ENCODE measurements at places on chromosomes 1 and 21.

GRCh38 chr1:59688976-59689375, 125.8 kb upstream of the HOOK1 start:
- no peak for DNase-seq

DNA sequence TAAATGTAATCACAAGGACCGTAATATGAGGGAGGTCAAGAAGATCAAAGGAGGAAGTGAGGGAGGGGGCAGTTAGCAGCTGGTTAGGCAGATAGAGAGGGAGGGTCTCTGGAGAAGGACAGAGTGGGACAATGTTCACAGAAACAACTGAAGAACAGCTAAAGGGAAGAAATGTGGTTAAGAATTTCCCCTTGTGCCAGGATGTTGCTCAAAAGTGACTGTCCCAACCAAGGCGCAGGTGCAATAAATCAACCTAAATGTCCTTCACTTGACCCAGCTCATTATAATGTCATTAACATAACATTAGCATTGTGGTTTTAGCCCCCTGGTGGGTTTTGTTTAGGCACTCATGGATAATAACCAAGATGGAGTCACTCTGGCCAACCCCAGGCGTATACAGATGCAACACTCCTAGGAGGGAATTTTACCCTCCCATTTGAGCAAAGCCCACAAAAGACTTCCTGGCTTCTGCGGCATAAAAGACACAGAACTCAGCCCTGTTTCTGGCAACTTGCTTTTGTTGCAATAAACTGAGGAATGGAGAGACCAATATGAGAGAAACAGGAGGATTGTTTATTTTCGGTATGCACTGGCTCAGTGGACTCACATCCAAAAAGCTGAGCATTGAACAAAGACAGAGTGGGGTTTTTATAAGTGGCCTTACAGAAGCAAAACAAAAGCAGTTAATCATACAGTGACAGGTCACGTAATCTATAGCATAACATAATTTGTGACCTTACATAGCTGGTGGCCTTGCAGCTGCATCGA, 7.3 kb upstream of the CA6 start:
- no peak for DNase-seq

DNA sequence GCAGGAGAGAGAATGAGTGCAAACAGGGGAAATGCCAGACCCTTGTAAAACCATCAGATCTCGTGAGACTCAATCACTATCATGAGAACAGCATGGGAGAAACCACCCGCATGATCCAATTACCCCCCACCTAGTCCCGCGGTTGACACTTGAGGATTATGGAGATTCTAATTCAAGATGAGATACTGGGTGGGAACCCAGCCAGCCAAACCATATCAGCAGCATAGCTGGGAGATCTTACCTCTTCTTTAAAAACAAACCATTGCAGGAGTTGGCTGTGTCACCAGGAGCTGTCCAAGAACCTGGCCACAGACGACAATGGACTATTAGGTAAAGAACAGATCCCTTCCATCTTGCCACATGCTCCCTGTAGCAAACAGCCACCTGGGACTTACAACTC, 422.7 kb downstream of the MATN1 start:
- DNase-seq = no peak

DNA sequence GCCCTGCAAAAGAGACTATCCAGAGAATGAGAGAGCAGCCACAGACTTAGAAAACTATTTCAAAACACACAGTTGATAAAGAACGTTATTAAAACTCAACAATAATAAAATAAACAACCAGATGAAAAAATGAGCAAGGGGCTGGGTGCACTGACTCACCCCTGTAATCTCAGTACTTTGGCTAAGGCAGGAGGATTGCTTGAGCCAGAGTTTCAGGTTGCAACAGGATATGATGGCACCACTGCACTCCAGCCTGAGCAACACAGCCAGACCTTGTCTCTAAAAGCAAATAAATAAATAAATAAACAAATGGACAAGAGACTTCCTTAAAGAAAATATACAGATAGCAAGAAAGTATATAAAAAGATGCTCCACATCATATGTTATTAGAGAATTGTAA, 144.6 kb downstream of the LRRIQ3 start:
- no peak for DNase-seq

- no peak for DNase-seq
Observed at GRCh38 chr21:38323721-38324531, 67.1 kb downstream of the KCNJ15 start.

- DNase-seq = no peak
Observed at GRCh38 chr1:88983791-88984559, 8.5 kb downstream of the KYAT3 start.

GRCh38 chr1:202286622-202287097, 55.1 kb downstream of the UBE2T start:
- no peak for DNase-seq

DNA sequence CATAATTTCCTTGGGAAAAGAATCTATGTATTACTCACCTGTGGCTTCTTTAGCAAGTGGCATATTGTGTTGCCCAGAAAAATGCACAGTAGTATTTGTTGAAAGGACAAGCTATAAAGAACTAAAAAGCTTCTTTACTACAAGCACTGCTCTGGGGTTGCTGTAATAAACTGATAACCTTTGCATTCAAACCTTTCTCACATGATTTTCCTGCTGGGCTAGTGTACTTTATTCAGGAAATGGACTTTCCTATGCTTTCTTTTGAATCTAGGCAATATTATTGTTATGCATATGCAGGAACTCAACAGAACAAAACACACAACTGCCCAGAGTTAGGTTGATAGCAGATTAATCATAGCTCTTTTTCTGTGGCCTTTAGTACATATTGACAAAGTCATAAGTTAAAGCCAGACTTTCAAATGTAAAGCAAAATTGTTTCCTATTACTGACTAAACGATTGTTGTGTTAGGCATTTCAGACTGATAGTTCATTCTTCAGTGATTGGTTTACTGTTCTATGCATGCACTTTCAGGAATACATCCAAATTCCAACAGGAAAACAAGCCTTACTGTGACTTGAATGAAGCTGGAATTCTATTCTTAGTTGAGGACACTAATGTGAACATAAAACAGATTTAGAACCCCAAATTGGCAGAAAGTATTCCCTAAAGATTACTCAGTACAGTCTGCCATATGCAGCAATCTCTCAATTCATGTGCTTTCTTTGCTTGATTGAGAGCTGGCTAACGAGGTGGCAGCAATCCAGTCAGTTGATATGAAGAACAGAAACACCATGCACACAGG, 564.3 kb upstream of the NEGR1 start:
- DNase-seq = no peak

GRCh38 chr1:214747050-214747635, 144.1 kb downstream of the CENPF start:
- DNase-seq = no peak

DNA sequence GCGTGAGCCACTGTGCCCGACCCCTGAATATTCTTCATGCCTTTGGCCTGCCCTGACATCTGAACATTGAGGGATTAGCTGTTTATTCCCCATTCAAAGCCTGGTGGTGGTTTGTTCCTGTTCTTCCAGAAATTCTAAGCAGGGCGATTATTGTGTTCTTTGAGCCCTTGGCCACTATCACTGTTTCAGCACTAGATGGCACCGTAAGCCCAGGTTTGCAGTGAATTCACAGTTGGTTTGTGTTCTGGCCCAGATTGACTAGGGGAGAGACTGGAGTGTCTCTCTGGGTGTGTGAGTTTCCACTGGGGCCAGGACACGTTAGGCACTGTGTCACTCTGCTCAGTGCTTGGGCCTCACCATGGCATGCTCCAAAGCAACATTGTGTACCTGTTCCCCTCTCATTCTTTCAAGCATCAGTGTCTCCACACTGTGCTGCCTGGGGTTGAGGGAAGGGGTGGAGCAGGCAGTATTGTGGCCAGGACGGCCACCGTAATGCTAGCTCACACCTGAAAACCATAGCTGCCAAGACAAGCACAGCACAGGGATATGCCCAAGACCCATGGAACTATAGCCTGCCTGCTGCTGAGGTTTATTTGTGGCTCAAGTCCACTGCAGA, 52.7 kb downstream of the PKN2 start:
- peak; percentile 2 for DNase-seq

DNA sequence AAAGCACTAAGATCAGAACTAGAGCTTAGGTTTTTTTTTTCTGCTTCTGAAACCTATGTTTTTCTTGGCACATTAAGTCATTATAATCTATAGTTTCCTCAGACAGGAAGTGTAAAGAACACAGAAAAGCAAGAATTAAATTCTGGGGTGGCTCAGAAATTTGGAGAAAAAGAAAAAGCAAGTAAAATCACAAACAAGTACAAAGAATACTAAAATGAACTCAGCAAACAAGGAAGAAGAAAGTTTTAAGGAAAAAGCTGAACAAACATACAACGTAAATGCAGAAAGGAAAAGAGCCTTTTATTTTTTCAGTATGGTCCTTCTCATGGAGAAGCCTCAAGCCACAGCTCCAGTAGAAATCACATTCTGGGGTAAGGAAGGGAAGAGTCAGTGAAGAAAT, 8.6 kb upstream of the CNN3 start:
- no peak for DNase-seq

- DNase-seq = no peak
Observed at GRCh38 chr1:189726806-189727205, 750.9 kb downstream of the BRINP3 start.

DNA sequence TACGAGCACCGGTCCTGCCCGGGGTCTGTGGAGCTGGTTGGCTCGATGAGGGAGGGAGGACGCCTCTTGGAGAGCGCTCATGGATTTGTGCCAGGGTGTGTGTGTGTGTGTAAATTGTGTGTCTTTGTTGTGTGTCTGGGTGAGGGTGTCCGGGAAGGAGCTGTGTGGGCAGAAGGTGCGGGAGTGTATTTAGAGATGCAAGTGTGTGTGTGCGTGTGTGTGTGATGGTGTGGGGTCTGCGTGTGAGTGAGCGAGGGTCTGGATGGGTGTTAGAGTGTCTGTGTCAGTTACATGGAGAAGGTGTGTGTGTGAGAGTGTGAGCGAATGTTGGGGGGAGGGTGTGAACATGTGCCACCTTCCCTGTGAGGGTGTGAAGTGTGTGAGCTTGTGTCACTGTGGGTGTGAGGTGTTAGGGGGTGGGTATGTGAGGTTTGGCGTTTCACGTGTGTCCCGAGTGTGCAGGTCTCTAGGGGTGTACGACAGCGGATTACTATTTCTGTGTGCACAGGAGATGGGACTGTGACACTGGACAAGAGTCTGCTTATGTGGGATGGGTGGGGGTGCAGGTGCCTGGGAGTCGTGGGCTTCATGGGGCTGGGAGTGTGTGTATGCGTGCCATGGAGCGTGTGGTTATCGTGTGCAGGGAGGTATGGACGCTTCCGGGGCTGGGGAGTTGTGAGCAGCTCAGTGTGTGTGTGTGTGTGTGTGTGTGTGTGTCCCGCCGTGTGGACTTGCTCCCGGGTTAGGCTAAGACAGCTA, 880 bp downstream of the IGSF21 start:
- no peak for DNase-seq
